Cortex of kidney (tissue), 1 donor: ENCODE measurements at places on chromosomes 1 and 21.

DNA sequence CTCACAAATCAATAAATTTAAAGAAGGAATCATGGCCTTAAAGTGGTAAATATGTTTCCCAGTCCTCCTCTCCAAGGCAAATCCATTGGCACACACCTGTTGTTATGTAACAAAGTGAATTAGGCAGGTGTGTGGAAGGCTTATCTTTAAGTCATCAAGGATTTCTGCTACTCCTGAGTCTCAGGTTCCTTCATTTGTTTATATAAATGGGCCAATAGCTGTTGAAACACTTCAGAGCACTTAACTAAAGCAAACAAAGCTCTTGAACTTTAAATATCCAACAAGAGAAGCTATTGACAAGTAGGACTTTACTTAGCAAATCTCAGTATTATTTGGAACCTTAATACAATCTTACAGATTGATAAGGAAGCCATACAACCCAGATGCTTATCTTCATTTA lies 99.3 kb upstream of the ESRRG start:
- DNase-seq = no peak

DNA sequence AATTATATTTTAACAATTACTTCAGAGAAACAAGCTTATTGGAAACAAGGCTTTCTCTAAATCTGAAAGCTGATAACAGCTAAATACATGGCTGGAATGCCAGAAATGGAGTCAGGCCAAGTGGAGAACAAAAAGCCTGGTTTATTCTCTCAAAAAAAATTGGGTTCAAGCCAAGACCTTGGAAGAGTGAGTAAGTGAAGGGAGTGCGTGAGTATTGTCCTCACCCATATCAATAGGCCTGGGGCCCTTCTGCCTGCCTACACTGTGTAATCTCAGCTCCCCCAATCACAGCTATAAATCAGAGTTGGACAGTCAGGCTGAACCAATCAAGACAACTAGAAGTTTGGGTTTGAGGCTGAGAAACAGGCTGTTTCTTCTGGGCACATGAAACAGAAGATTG lies 7.4 kb downstream of the KYAT3 start:
- DNase-seq = no peak

GRCh38 chr1:89615676-89616598 lies 17.0 kb upstream of the LRRC8C start:
- no peak for DNase-seq

DNA sequence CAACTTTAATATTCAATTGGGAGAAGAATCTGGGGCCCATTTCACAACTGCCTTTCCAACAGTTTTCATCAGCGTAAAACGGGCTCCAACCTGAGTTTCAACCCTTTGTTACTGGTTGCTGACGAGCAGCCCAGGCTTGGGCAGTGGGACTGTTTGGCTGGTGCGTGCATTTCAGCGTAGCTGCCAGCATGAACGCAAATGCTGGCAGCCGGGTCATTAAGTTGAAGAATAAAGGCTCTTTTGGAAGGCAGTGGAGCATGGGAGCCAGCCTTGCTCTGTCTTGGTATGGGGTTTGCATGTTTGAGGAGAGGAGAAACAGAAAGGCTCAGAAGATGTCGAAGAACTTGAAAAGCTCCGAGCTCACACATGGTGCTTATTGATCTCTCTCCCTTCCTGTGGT lies 40.7 kb downstream of the WDR3 start:
- DNase-seq = no peak

- no peak for DNase-seq
These were observed 15.9 kb downstream of the TMEM63A start for GRCh38 chr1:225866061-225866837.
